ENCODE measurements at places on chromosomes 2 and 18. TPM values are rescaled to one million over a fixed set of nuclear protein-coding genes. Genes with fewer than 3 reads are reported as not detected.

DNA sequence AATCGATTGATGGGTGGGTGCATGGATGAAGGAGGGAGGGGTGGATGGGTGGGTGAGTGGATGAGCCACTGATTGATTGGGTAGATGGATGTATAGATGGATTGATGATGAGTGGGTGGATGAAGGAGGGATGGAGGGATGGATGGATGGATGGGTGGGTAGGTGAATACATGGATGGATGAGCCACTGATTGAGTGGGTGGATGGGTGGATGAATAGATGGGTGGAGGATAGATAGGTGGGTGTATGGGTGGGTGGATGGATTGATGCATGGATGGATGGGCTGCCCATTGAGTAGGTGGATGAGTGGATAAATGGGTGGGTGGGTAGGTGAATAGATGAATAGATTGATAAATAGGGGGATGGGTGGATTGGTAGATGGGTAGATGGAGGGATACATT lies 30.9 kb downstream of the MLPH start:
- no peaks in the 10 kb centered on the region for H3K36me3 ChIP-seq
- no peak for DNase-seq
- H3K27ac ChIP-seq, result no peak overlapping the region
- peaks cover 34% of the 10 kb centered on the region for H3K27me3 ChIP-seq

- peaks cover 26% of the 10 kb centered on the region for H3K4me1 ChIP-seq
- no peaks in the 10 kb centered on the region for H3K36me3 ChIP-seq
- no peak for DNase-seq
- no peak overlapping the region for H3K27ac ChIP-seq
- no peaks in the 10 kb centered on the region for H3K27me3 ChIP-seq
These were observed 334.3 kb downstream of the DYSF start for GRCh38 chr2:71787476-71788185.

DNAH6 gene
- not detected for total RNA-seq

DNA sequence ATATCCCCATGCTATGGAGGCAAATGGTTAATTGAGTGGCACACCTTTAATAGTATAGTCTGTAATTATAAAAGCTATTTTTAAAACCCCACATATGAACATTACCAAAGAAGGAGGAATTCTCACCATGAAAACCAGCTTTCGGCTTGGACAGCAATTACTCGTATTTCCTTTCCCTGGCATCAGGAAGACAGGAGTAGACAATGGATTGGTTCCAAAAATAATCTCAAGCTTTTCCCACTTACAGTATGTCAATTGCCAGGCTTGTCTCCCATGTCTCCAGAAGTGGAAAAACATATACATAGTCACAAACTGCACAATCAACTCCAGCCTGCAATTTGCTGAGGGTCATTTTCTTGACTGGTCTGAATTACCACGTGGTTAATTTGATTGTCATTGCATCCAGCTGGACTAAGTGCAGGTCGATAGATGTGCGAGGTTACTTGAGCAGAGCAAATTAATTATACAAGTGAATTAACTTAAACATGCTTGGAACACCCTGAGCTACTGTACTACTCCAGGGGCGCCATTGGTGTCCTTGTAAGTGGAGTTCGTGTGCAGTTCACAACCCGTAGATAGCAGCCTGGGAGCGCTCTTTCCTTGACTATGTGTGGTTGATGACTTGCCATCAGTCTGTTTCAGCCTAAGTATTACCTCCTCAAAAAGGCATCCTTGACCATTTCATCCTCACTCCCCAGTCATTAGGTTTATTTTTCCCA lies 124.3 kb upstream of the PELI1 start:
- DNase-seq, result no peak
- H3K27me3 ChIP-seq, result peaks cover 10% of the 10 kb centered on the region
- no peak overlapping the region for H3K4me3 ChIP-seq
- no peaks in the 10 kb centered on the region for H3K36me3 ChIP-seq

DNA sequence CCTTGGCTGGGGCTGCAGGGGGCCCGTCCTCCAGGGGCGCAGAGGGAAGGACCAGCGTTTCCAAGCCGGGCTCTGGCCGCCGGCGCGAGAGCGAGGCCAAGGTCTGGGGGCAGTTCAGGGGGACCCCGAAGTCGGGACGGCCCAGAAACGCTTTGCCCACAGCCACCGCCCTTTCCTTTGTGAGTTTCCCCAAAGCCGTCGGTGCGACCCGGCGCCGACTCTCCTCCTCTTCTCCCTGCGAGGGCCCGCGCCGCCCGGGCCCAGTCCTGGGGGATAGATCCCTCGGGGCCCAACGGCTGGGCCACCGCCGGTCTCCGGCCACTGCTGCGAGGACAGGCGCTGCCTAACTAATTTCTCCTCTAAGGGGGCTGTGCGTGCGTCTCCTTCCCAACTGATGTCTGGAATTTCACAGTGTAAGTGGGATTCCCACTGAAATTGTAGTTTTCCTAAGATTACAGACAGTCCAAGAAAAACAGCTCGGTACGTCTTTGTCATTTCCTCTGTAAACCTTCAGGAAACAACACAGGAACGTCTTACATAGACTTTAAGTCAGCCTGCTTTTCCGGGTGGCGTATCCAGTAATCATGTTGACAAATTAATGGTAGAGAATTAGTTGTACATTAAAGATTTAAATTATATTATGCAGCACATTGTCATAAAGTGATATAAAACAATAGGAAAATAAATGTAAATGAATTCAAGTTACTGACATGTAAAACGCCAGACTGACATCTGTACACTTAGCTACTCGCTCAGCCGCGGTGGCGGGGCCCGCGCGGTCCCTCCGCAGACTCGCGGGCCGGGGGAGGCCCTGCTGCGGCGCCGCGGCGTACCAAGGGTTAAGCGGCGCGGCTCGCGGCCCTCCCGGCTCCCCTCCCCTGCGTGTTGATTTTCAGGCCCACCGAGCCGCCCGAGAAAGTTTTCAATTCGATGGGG lies 139.4 kb upstream of the SIX3 start:
- H3K4me1 ChIP-seq, result no peaks in the 10 kb centered on the region
- H3K4me3 ChIP-seq, result no peak overlapping the region
- DNase-seq, result no peak
- H3K27ac ChIP-seq, result no peak overlapping the region

GRCh38 chr2:105521616-105522015 lies 122.8 kb upstream of the FHL2 start:
- H3K36me3 ChIP-seq, result no peaks in the 10 kb centered on the region
- no peak overlapping the region for H3K27ac ChIP-seq
- H3K4me1 ChIP-seq, result peaks cover 10% of the 10 kb centered on the region
- H3K4me3 ChIP-seq, result no peak overlapping the region
- H3K27me3 ChIP-seq, result no peaks in the 10 kb centered on the region
- DNase-seq, result no peak

GRCh38 chr2:55880416-55881143 lies 43.0 kb downstream of the EFEMP1 start:
- H3K4me3 ChIP-seq, result no peak overlapping the region
- no peaks in the 10 kb centered on the region for H3K4me1 ChIP-seq
- no peak for DNase-seq
- H3K36me3 ChIP-seq, result no peaks in the 10 kb centered on the region

- H3K36me3 ChIP-seq, result no peaks in the 10 kb centered on the region
- no peak for DNase-seq
- peaks cover 2% of the 10 kb centered on the region for H3K27me3 ChIP-seq
- no peak overlapping the region for H3K4me3 ChIP-seq
- no peak overlapping the region for H3K27ac ChIP-seq
These were observed 11.3 kb upstream of the KCNS3 start for GRCh38 chr2:17867133-17867532.

KCNG2 gene
- not detected for total RNA-seq

DNA sequence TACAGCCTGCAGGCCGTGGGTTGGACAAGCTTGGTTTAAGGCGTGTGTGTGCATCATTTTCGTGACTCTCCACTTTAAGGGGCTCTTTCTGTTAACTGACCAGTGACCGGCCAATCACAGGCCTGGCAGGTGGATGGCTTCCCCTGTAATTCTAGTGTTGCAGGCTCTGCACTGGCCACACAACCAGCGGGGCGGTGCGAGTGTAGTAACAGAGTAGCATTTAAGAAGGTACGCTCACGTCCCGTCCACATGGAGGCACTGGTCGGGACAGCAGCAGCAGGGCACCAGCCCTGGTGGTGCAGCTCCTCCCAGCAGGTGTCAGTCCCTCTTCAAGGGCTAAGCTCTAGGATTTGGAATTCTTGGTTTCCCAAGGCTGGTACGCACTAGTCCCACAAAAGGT lies 8.0 kb upstream of the ANO7 start:
- H3K27me3 ChIP-seq, result no peaks in the 10 kb centered on the region
- no peak for DNase-seq
- no peak overlapping the region for H3K27ac ChIP-seq
- no peaks in the 10 kb centered on the region for H3K4me1 ChIP-seq

DNA sequence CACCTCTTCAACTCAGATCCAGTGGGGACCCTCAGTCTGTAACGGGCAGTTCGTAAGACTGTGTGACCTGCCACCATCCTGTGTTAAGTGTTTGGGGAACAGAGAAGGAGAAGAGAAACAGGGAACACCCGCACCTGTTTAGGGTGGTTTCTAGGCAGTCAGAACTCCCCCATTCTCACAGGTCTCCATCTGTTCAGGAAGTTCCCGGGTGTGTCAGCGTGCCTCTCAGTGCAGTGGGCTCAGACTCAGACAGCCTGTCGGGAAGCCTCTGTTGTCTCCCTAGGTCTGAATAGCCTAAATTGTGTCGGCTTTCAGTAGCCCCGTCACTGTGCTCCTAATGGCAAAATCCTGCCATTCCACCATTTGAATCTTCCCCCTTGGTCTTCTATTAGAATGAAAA lies 256.6 kb downstream of the LOXHD1 start:
- H3K4me3 ChIP-seq, result no peak overlapping the region
- no peak overlapping the region for H3K27ac ChIP-seq
- H3K27me3 ChIP-seq, result peaks cover 25% of the 10 kb centered on the region

DNA sequence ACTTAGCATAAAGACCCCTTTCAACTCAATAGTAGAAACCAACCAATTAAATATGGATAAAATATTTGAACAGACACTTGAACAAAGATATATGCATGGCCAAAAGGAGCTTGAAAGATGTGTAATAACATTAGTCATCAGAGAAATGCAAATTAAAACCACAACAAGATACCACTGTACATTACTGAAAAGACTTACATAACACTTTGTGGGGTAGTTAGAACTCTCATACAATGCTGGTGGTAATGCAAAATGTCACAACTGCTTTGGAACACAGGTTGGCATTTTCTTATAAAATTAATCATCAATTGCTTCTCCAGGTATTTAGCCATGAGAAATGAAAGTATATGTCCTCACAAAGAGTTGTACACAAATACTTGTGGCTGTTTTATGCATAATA lies 60.7 kb downstream of the TTC27 start:
- no peak overlapping the region for H3K27ac ChIP-seq
- H3K36me3 ChIP-seq, result peaks cover 9% of the 10 kb centered on the region
- no peaks in the 10 kb centered on the region for H3K27me3 ChIP-seq
- no peaks in the 10 kb centered on the region for H3K4me1 ChIP-seq

BOLL gene
- total RNA-seq, result not detected

ZNF407 gene
- 8.7 TPM for total RNA-seq

DNA sequence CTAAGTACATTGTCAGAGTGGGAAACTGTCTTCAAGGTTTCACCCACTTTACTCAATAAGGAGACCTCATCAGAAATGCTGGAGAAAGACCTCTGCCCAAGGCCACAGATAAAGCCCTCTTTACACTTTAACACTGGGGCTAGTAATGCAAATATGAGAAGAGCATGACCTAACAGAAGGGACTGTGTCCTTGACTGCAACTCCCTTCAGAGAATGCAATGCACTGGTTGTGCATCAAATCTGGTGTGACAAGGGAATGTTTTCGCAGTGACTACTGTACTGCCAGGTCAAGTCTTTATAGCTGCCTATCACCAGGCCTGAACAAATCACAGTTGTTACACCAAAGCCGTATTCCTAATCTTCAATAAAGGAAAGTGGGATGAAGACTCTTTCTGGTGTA lies 28.6 kb downstream of the CDH19 start:
- H3K4me3 ChIP-seq, result no peak overlapping the region
- H3K27ac ChIP-seq, result no peak overlapping the region
- H3K36me3 ChIP-seq, result no peaks in the 10 kb centered on the region
- no peaks in the 10 kb centered on the region for H3K4me1 ChIP-seq

ASTL gene
- not detected for total RNA-seq
